Midbrain (tissue), 1 donor: ENCODE measurements at places on chromosomes 12 and 14.

DNA sequence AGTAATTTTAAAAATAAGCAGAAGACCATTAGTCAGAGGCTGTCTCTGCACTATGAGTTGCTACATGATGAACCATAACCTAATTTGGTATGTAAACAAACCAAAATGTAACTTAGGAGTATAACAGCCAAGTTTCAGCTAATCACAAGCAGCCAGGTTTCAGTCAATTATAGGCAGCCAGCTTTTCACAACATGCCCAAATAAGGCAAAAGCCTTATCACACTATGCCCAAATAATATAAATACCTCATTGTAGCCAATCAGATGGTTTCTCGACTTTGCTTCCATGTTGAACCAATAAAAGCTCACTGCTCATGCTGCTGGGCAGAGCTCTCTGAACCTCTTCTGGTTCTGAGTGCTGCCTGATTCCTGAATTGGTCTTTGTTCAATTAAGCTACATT, 38.6 kb downstream of the GARIN6 start:
- DNase-seq, result no peak

GRCh38 chr12:53593707-53594106, 32.5 kb downstream of the ATF7 start:
- DNase-seq, result peak; percentile 28

DNA sequence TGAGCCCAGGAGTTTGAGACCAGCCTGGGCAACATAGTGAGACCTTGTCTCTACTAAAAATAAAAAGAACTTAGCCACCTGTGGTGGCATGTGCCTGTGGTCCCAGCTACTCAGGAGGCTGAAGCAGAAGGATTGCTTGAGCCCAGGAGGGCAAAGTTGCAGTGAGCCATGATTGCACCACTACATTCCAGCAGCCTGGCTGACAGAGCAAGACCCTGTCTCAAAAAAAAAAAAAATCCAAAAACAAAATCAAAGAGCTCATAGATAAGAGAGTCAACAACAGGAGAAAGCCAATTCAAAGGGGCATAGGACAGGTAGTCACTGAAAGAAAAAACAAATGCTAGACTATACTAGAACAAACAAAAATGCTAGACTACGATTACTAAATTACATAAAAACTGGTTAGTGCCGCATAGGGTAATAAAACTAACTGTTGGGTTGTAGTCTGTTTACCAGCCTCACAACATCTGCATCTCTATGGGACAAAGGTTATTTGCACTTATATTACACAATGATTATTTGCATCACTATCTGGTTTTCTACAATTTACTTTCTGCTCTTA, 16.6 kb upstream of the EEA1 start:
- DNase-seq, result no peak

GRCh38 chr14:97840159-97840558, 1043.0 kb downstream of the VRK1 start:
- DNase-seq, result no peak

DNA sequence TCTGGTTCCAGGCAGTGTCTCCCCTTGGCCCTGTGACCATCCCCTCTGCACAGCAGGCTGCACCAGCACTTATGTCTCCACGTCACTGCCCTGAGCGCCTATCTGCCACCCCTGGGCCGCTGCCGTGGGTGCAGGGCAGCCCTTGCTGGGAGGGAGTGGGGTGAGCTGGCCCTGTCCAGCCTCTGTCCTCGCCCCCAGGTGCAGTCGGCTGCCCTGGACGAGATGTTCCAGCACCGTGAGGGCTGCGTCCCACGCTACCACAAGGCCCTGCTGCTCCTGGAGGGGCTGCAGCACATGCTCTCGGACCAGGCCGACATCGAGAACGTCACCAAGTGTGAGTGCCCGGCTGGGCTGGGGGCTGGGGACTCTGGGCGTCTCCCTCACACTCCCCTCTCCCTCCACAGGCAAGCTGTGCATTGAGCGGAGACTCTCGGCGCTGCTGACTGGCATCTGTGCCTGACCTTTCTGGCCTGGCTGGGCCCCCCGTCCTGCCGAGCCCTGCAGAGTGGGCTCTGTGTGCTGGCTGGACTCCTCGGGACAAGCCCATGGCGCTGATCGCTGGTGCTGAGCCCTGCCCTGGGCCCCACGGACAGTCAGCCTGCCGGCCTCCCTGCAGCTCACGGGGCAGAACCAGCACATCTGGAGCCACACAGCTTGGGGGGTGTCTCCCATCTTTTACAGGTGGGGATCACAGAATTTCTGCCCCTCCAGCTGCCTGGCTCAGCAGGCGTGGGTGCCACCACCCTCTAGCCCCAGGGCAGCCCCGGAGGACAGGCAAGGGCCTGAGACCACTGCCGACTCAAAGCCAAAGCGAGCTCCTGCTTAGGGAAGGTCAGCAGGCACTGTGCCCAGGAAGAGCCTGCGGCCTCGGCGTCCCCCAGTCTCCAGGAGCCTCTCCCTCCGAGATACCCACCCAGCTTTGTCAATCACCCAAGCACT, 7.9 kb upstream of the PUS1 start:
- no peak for DNase-seq

- no peak for DNase-seq
These were observed 33.3 kb downstream of the CFAP54 start for GRCh38 chr12:96522690-96523089.

DNA sequence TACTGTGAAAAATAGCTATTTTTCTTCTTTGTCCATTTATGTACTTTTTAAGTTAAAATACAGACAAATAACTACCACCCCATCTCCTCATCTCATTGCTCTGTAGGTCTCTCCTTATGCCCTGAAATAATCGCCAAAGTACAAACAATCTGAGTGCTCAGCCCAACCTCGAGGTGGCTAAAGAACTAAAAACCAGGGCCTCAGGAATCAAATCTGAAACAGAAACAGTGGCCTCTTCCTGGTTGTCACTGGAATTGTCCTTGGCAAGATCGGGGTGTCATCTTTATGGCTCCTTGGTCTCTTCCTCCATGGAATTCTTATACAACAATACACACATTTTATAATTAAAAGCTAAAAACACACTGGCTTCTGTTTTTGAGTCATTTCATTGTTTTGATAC, 182.4 kb downstream of the ASCL1 start:
- DNase-seq, result no peak
